ENCODE measurements at places on chromosomes 1 and 21.

DNA sequence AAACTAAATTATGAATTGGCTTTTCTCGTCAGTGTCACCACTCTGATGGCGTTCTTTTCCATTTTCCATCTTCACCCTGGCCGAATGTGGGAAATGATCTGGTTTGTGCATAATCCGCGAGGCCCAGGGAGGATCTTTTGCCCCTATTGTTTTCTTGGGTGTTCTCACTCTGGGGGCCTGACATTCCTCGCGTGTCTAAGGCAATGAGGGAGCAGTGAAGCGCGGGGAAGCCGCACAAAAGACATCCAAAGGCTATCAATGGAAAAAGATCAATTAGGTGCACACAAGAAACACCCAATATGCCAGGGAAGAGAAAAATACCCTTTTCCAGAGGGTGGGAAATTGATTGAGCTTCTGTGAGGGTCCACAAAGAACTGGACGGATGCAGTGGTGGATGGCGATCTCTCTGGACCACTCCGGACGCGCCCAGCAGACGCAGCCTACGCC lies 941 bp upstream of the C1orf21 start:
- no peak for DNase-seq

GRCh38 chr1:190179817-190180216 lies 297.8 kb downstream of the BRINP3 start:
- DNase-seq: peak; percentile 53

DNA sequence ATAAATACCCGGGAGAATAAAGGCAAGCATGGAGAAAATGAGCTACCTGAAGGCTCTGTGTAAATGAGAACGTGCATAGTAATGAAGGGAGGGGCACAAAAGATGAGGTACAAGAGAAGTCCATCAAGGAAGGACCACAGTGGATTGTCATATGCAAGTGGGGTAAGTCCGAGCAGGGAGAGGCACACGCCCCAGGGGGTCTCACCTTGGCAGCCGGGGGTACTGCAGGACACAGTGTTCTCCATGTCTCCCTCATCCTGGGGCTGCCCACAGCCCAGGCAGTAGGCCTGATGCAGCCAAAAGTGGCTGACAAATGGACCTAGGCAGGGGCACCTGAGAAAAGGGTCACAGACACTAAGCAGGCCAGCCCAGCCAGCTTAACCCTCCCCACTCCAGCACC lies 10.0 kb downstream of the DCST2 start:
- DNase-seq: no peak

DNA sequence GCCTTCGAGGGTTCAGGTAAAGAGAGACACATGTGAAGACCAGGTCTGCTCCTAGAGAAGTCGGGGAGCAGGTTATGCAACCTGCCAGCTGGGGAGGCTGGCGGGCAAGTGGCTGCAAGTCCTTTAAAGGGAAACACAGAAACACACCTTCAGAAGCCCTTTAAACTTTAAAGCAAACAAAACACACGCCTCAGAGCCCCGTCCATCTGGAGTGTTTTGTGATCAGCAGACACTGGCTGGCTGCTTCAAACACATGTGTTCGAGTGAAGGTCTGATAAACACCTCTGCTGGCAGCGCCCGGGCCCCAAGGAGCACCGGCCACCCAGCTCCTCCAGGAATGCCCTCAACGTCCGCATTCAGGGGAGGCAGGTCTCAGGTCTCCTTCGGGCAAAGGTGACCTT lies 15.2 kb downstream of the RIPK4 start:
- no peak for DNase-seq

DNA sequence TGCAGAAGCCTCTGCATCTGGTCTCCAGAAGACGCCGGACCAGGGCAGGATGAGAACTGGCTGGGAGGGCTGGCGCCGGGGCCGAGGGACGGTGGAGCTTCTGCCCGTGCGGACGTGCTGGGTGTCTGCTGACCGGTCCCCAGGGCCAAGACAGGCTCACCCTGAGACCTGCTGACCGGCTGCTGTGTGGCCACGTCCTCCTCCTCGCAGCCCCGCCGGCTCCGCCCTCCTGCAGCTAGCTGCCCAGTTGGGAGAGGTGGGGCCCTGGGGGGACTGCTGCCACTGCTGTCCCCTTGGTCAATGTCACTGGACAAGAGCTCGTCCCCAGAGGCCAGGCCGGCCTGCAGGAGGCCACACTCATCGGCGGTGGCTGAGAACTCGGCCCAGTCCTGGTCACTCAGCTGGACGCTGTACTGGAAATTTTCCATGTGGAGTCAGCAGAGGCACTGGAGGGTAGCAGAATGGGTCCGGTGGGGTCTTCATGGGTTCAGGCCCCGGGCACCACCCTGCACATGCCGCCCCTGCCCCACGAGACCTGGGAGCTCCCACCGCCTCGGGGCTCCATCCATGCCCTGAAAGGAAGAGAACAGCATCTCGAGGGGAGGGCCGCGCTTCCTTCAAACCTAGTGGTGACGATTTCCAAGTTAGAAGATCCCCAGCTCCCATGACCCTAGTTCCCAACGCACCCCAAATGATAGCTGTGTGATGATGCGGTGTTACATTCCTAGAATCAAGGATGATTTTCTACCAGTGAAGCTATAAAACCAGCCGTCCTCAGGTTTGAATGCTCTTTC lies 1.1 kb downstream of the PERM1 start:
- DNase-seq: no peak

GRCh38 chr1:88985692-88986091 lies 6.7 kb downstream of the KYAT3 start:
- DNase-seq: no peak

DNA sequence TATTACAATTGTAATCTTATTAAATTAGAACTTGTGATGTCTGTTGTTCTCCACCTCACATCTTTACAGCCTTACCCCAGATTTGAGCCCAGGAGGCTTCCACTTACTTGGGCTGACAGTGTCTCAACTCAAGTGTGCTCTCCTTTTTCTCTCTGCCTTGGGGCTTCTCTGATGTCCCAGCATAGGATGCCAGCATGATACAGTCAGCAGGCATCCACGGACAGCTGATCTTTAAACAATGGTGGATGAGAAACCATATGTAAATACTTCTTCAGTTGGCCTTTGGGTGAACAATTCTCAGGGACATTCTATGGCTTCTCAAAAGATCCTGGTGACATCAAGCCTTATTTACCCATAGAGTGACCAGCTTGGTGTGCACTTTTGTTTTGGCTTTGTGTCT lies 107.6 kb upstream of the GORAB start:
- no peak for DNase-seq

GRCh38 chr1:200625381-200625824 lies 4.9 kb upstream of the KIF14 start:
- DNase-seq: no peak

DNA sequence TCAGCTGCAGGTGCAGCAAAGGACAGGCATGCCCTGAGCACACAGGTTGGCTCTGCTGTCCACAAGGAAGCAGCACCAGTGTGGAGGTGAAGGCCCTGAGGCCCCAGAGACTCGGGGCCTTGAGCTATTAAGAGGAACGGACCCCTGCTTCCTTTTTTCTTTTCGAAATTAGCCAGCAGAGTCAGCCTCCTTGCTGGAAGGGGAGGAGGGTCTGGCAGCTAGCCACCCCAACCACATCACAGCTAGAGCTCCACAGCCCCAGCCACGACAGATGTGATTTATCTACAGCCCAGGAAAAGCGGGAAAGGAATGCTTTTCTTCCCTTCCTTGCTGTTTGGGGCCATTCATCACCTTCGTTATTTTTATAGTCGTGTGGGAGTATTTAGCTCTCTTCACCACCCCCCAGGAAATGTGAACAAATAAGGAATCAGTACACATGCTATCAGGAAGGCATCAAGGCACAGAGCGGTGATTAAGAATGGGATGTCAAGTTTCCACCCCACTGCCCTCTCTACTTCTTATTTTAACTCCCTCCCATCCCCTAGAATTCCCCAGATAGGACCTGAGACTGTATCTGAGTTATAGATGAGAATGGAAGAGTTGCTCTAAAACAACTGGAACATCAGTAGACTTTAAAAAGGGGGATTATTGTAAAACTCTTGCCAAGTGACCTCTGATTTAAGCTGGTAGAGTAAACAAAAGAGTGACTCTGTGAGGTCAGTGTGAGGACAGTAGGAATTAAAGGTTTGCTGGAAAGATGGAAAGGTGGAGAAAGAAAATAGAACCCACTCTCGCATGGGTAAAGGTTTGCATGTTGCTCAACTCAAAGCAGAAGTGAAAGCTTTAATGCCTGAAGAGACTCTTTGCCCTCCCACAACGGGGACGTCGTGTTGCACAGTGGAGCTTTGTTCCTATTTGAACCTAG lies 224.7 kb upstream of the GJB5 start:
- no peak for DNase-seq

- DNase-seq: no peak
Observed at GRCh38 chr1:29966526-29967045, 730.3 kb downstream of the PTPRU start.

DNA sequence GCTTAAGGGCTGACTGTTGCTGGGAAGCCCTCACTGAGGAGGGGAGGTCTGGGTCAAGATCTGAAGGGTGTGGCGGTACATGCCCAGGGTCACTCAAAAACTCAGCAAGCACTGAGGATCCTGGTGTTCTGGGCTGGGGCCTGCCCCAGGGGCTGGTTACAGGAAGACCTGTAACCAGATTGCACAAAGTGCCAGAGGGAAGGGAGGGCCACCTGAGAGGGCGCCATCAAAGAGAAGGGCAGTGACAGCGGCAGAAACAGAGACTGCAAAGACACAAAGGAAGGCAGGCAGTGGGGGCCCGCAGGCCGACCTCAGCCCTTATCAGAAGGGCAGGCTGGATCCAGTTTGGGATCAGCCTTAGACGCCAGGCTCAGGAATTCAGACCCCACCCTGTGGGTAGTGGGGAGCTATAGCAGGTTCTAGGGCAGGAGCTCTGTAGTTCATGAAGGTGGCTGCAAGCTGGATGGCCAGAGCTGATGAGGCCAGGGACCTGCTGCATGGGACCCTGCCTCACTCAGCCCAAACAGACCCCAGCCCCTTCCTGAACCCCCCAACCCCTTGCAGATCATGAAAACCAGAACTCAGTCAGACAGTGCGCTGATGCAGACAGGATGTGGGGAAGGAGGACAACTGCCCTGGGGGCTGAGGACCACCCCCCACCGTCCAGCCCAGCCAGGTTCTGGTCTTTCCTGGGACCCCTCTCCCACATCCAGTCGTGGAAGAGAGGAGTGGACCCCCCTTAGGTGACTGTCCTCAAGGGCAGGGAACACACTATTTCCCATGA lies 3.9 kb downstream of the SH2D5 start:
- DNase-seq: no peak

DNA sequence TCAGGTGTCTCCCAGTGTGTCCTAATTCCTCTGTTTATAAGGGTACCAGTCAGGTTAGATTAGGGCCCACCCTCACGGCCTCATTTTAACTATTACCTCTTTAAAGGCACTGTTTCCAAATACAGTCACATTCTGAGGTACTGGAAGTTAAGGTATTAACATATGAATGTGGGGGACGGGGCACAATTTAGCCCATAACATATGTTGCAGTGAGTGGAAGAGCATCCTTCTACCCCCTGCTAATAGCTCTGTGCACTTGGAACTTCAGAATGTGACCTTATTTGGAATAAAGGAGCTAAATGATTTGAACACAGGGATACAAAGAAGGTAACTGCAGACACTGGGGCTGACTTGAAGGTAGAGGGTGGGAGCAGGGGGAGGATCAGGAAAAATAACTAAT lies 67.3 kb upstream of the ADGRL2 start:
- DNase-seq: no peak

DNA sequence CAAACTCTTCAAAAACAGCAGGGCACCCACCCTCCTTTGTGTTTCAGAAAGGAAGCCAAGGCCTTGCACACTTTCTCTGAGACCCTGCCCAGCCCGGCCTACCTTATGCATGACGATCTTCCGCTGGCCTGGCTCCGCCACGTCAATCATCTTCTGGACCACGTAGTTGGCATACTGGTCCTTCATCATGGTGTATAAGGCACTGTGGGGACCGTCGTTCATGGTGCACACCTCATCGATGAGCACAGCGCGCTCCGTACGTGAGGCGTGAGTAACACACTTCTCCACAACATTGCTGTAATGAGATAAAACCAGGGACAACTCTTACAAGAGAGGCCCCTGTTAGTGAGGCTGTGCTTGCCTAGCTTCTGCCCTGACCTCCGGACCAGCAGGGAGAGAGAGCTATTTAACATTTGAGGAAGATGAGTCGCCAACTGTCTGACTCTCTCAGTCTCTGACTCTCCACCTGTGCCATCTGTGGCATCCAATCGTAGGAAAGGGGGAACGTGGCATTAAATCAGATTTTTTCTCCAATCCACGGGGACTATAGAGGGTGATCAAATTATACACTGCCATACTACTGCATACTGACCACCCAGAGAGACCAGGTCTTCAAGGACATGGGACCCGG lies 28.1 kb upstream of the SDC3 start:
- DNase-seq: no peak

GRCh38 chr1:14524826-14525636 lies 73.5 kb upstream of the KAZN start:
- no peak for DNase-seq

DNA sequence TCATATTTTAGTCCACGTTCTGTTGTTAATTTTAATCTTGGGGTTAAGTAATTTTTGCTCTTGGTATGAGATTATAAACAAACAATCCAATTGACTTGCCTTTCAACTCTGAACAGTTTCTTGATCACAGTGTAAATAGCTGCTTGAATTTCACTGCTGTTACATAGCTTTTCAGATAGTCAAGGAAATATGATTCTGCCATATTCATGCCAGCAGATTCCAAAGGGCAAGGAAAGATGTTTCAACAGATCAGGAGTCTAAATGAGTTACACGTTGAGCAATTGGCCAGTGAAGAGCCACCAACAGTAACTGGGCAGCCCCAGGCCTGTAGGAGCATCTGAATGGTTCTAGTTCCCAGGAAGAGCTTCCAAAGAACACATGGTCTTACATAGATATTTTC lies 93.6 kb downstream of the LEPR start:
- DNase-seq: peak; percentile 51

DNA sequence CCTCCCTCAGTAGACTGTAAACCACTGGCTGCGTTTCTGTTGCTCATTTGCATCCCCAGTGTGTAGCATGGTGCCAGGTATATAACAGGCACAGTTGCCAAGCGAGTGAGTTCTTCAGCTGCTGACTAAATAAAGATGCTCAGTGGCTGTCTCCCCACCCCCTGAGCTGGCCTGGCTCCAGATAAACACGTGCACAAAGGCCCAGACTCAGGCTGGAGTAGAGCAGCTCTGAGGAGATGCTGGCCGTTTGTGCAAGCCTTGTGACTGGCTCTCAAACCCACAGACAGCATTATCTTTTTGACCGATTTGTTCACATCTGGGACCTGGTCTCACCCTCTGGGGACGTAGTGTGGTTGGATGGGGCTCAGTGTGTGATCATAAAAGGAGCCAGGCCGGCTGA lies 7.1 kb downstream of the CHRNB2 start:
- DNase-seq: no peak
